ENCODE measurements at places on chromosomes 2 and 18. TPM values are rescaled to one million over a fixed set of nuclear protein-coding genes. Genes with fewer than 3 reads are reported as not detected.
A peak's percentile ranks its signal among the peaks of the same experiment; 100 is the strongest.

- no peak for DNase-seq
These were observed 20.6 kb upstream of the DSG4 start for GRCh38 chr18:31356025-31356424.

DNA sequence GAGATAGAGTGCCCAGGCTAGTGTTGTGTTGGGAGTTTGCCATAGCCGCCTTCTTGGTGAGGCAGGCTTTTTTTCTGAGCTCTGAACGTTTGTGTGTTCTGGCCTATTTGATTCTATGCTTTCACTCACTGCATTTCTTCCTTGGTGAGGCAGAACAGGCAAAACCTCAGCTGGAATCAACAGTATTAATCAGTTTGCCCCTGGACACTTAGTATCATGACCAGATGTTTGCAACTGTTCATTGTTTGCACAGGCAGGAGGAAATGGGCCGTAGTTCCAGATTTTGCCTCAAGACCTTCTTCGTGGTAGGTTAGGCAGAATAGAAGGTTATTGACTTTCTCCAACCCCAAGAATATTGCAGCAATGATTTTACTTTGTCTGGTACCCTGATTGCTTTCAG, 218.1 kb upstream of the RASGRP3 start:
- DNase-seq, result no peak

DNA sequence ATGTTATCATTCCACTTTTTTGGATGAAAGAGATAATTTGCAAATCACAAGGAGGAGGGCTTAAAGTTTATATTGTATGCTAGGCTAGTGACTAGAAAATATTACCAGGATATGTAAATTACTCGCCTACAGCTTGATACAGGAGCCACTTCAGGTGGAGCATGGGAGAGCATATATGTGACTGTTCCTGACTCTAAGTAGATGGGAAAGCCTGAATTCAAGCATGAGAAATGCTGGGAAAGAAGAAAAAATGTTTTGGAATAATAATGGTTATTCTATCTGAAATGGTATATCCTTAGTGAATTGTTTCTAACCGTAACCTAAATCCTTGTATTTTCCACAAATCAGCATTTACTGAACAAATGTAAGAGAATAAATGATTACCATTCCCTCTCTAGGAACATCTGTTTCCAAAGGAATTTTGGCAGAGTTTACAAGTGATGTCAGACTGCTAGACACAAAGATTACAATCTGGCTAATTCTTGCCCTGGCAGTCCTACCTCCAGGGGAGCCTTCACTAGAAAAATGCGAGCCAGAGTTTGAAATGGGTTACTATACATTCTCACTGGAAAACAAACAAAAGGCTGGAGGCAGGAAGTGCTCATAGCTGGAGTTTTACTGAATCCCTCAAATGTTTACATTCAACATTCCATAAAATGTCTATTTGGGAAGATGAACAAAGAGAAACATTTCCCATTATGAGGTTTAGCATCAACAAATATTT, 129.4 kb upstream of the MAPRE2 start:
- no peak for DNase-seq

GRCh38 chr2:39306626-39307025, 62.9 kb upstream of the CDKL4 start:
- no peak for DNase-seq

- no peak for DNase-seq
These were observed 37.0 kb downstream of the CTIF start for GRCh38 chr18:48575658-48576456.

DNA sequence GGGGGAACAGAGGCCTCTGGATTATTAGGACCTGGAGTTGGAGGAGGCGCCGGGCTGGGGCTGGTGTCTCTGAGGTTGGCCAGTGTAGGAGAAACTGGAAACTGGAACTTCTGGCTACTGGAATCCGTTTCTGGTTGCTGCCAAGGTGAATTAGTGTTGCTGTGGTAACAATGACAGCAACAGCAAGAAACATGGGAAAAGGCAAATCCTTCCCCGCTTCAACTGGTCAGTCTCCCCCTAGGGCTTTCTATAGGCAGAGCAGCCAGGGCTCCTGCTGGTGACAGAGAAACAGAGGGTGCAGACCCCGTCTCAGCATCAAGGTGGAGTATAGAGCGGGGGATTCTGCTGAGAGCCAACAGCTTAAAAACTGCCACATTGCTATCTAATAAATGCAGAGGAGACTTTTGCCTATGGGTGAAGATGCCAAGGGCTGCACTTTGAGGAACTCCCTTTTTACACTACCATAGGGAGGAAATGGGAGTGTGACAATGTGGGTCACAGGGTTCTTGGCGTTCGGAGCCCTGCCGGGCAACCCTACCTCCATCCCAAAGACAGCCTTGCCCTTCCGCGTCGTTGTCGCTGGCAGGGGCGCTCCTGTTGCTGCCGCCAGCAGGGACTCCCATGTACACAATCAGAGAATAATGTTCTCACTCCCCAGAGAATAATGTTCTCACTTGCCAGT, 81.4 kb upstream of the CABLES1 start:
- peak; percentile 66 for DNase-seq

- DNase-seq, result no peak
These were observed 644 bp downstream of the ONECUT2 start for GRCh38 chr18:57435846-57436190.

DNA sequence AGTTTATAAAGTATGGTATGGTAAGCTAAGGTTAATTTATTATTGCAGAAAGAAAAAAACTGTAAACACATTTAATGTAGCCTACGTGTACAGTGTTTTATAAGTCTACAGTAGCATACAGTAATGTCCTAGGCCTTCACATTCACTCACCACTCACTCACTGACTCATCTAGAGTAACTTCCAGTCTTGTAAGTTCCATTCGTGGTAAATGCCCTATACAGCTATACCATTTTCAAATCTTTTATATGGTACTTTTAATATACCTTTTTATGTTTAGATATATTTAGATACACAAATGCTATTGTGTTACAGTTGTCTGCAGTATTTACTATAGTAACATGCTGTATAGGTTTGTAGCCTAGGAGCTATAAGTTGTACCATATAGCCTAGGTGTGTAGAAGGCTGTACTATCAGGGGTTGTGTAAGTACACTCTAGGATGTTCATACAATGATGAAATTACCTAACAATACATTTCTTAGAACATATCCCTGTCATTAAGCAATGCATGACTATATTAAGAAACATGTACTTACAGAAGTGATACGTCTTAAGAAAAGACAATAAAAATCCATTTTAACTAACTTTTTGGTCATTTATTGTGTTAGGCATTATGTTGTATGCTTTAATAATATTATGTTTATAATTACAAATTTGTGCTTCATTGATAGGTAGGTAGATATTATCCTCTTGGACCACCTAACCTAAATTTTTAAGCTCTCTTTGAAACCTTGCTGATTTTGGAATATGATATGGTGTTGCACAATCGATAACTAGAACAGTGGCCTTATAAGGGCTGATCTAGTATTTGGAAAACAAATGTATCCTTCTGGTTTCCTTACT, 51.9 kb downstream of the VRK2 start:
- DNase-seq, result no peak

DNA sequence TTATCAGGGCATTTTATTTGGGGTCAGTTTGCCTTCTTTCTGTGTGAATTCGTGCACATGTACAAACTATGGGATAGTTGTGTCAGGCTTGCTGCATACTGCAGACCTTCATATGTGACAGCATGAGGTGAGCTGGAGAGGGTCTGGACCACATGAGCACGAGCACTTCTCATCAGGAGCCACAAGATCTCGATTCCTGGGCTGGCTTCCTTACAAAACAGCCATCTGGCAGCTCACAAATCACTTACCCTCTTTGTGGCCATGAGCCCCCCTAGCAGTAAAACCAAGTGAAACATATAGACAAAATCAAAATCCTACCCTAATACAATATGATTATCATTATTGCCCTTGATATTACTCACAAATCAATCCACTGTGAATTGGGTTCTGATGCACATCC, 121.2 kb downstream of the MTCL1 start:
- no peak for DNase-seq

DNA sequence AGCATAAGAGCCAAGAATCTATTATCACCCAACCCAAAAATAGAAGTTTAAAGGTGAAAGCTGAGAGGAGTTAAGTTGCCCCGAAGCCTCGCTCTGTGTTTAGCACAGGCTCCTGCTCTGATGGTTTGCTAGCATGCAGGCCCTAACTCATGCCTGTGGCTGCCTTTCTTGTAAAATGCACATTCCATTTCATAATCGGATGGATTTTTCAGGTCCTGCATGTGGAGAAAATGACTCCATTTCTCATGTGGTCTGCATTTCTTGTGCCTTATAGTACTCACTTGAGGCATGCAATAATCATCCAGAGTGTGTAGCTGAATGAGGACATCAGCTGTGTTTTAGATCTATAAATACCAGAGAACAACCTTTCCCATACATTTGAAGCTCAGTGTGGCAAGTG, 381.8 kb downstream of the CPS1 start:
- DNase-seq, result no peak

DNA sequence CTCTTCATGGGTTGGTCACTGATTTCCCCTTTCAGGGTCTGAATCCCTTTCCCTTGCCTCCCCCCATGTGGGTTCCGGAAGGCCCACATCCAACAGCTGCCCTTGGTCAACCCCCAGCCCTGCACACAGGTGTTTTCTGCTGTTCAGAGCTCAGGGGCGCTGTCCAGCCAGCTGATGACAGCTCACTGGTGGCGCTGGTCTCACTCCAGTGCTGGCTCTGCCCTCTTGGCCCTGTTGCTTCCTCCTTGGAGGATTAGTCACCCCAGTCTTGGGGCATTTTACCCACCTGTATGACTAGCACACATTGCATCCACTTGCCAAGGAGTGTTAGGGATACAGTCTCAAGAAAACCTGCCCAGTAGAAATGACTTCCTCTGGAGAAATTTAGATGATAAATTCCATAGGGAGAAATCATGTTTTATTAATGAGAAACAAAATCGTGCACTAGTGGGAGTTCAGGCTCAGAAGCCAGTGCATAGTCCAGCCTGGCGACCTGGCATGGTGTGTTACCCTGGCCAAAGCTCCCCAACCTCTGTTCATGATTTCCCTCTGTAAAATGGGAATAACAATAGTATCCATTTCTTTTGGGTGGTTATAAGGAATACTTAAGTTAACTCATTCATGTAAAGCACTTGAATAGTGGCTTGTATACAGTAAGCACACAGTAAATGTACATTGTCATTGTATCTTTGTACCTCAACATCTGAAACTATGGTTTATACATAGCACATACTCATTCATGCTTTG, 21.6 kb downstream of the CRIM1 start:
- DNase-seq, result peak; percentile 61

- no peak for DNase-seq
These were observed 134.5 kb downstream of the RHBDD1 start for GRCh38 chr2:226970362-226970761.

GRCh38 chr2:195520671-195521155, 136.3 kb upstream of the SLC39A10 start:
- no peak for DNase-seq

GRCh38 chr2:29628108-29628745, 293.2 kb downstream of the ALK start:
- no peak for DNase-seq

GRCh38 chr2:134917888-134918525, 615 bp upstream of the CCNT2 start:
- DNase-seq, result no peak

DNA sequence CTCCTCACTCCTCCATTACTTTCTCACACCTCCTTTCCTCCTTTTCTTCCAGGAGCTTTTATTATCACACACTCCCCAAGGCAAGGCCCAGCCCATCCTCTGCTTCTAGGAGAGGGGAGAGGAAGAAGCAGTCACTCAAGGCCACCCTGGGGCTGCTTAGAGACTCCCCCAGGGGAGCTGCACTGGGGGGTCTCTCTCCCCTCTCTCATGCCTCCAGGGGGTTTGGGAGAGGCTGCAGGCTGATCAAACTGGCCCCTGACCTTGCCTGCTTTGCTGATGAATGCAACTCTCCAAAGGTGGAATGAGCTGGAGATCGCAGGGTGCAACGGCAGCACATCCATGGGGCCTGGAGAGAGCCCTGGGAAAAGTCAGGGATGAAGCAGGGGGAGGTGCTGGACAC, 216.9 kb downstream of the CELF4 start:
- no peak for DNase-seq

- DNase-seq, result no peak
These were observed 118.9 kb upstream of the COL5A2 start for GRCh38 chr2:189298481-189298880.

GRCh38 chr18:24369426-24369825, 28.2 kb downstream of the OSBPL1A start:
- no peak for DNase-seq

GRCh38 chr2:238892796-238893195, 44.9 kb downstream of the TWIST2 start:
- DNase-seq, result no peak

GRCh38 chr2:188573453-188573852, 281.8 kb downstream of the GULP1 start:
- DNase-seq, result no peak

DNA sequence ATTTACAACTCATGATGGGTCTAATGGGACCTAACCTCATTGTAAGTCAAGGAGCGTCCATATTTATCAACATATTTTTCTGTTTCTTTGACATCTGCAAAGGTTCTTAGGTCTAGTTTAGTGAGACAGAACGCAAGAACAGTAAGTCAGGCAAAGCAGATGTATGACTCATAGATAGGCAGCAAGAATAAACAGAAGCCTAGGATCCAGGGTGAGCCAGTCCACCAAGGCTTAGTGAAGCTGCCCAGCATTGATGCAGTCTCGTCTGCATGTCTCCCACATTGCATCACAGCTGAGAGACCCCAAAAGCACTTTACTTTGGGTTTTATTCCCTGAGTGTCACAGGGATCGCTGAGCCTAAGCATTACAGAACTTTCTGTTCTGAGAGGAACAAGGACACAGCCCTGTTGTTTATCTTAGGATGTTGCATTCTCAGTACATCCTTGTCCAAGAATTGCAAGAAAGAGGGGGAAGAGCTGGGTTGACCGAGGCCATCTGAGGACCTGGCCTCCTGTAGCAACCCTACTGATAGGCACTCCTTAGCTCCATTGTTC, 29.6 kb upstream of the TMEM177 start:
- DNase-seq, result no peak

DNA sequence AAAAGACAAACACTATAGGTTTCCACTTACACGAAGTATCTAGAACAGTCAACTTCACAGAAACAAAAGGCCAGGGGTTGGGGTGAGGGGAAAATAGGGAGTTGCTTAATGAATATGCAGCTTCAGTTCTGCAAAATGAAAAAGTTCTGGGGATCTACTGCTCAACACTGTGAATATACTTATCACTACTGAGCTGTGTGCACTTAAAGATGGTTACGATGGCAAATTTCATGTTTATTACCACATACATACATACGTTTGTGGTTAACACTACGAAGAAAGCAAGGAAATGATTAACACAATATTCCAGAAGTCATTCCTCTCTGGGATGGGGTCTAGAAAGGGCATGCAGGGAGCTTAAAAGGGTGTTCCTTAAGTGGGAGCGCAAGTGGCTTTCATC, 19.3 kb downstream of the MBOAT2 start:
- no peak for DNase-seq

GRCh38 chr2:144580521-144581161, 60.7 kb upstream of the ZEB2 start:
- no peak for DNase-seq

GPR45 gene
- total RNA-seq, result not detected

LCT gene
- total RNA-seq, result not detected

PCARE gene
- not detected for total RNA-seq

HOXD10 gene
- 1.6 TPM for total RNA-seq

DYNAP gene
- not detected for total RNA-seq

SLC4A3 gene
- 2.1 TPM for total RNA-seq

MFSD6 gene
- 52.0 TPM for total RNA-seq

MC4R gene
- not detected for total RNA-seq

OTOS gene
- total RNA-seq, result not detected

SH2D6 gene
- total RNA-seq, result not detected

BMP10 gene
- not detected for total RNA-seq

GPR155 gene
- 4.3 TPM for total RNA-seq

GKN2 gene
- not detected for total RNA-seq

LRRTM1 gene
- not detected for total RNA-seq

Data from breast epithelium (tissue), 4 donors.